HS-27A (cell line): ENCODE measurements at places on chromosomes 2 and 18.

GRCh38 chr2:31137211-31138036 lies 816 bp downstream of the GALNT14 start:
- DNase-seq = no peak

- peak; percentile 70 for DNase-seq
Observed at GRCh38 chr2:147829106-147829505, 15.7 kb upstream of the ACVR2A start.

DNA sequence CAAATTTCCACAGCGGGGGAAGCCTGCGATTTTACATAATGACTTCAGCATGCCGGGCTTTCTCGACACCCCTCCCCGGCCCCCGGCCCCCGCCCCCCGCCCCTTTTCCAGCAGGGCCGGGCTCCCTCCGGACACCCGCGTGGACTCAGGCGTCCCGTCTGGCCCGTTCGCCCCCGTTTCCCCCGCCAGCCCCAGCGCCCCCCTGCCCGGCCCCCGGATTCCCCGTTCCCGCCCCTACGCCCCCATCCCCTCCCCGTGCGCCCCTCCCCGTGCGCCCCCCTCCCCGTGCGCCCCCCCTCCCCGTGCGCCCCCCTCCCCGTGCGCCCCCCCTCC lies 456 bp upstream of the NFATC1 start:
- no peak for DNase-seq

- DNase-seq = no peak
Observed at GRCh38 chr2:239297142-239298004, 103.4 kb downstream of the HDAC4 start.

GRCh38 chr2:85554980-85555612 lies 6.2 kb downstream of the GGCX start:
- no peak for DNase-seq

- DNase-seq = no peak
Observed at GRCh38 chr2:235740821-235741220, 247.0 kb downstream of the AGAP1 start.

DNA sequence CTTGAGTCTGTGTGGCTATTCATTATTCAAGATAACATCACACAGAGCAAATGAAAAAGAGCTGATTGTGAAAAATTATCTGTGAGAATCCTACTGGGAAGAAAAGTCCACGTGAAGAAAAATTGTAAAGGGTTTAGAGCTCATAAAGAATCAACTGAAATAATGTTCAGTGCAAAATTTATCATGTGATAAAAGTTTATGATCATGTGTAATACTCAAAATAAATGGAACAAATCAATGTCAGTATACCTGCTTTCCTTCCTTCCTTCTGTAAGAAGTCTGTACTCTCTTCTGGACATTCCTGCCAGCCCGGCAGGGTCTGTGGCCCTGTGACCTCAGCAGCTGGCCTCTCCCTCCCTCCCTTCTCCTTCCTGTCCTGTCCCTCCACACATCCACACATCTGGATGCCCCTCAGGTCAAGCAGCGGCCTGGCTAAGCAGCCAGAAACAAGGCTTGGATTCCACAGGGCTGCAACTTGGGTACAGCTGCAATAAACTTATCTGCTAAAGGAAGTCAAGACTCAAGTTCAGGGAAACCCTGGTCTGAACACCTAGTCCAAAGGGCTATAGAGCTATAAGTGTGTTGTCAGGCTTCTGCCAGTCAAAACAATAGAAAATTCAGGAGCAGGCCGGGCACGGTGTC lies 172.1 kb downstream of the MREG start:
- no peak for DNase-seq

- no peak for DNase-seq
Observed at GRCh38 chr2:45483997-45484396, 127.1 kb downstream of the SRBD1 start.

- DNase-seq = no peak
Observed at GRCh38 chr2:25592766-25593292, 80.5 kb downstream of the DTNB start.

GRCh38 chr2:15048000-15048399 lies 415.5 kb downstream of the LRATD1 start:
- no peak for DNase-seq

GRCh38 chr2:120267348-120267747 lies 14.7 kb downstream of the RALB start:
- no peak for DNase-seq

GRCh38 chr2:37973615-37974353 lies 48.7 kb downstream of the RMDN2 start:
- no peak for DNase-seq

GRCh38 chr2:237208373-237209260 lies 122.9 kb downstream of the COPS8 start:
- no peak for DNase-seq

DNA sequence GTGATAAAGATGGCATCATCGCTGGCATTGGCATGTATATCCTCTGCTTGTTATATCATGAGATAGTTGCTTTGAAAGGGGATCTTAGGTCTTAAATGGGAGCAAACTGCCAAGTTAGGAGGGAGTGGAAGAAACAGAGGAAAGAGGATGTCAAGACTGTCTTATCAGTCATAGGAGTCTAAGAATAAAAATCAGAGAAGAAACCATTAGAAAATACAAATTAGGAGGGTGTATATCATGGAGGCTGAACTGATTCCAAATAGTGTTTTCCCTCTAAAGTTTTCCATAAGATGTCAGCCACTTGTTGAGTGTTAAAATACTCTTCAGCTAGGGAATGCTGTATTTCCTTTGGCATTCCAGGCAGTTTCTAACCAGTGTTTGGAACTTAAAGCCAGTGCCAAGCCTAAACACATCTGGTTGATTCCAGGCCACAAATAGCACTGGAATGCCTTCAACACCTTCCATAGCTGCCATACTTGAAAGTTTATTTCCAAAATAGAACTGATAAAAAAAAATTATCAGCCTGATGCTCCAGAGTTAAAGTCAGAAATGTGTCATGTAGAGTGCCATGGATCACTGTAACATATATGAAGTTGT lies 129.4 kb downstream of the ZEB2 start:
- DNase-seq = peak; percentile 27

DNA sequence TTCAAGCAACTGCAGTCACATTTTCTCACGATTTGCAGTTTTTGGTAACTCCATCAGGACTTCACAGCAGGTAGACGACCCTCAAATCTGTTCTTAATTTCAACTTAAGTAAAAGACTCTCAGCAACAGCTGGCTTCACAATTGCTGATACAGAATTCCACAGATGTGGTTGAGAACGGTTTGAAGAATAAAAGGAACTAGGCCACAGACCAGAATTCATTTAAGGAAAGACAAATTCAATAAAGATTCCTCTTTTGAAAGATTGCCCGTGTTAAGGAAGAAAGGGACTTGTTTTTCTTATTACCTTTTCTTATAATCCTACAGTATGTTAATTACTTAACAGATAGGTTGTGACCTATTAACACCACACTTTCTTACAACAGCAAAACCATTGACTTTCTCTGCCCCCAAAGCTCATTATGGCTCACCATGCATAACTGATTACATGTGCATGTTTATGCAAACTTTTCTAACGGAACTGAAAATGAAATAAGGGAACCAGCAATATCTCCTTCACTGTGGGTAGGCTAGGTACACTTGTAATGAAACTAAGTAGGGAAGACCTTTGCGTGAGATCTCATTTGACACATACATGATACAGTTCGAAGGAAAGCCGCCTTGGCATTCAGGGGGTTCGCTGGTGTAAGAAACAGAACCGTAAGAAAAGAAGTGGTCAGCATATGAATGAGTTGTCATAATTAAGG lies 4.7 kb upstream of the ZNF516 start:
- no peak for DNase-seq

GRCh38 chr2:133415210-133415876 lies 152.9 kb downstream of the NCKAP5 start:
- no peak for DNase-seq

- no peak for DNase-seq
Observed at GRCh38 chr2:2260696-2261268, 70.3 kb downstream of the MYT1L start.

- no peak for DNase-seq
Observed at GRCh38 chr2:19579461-19579860, 221.0 kb upstream of the OSR1 start.

DNA sequence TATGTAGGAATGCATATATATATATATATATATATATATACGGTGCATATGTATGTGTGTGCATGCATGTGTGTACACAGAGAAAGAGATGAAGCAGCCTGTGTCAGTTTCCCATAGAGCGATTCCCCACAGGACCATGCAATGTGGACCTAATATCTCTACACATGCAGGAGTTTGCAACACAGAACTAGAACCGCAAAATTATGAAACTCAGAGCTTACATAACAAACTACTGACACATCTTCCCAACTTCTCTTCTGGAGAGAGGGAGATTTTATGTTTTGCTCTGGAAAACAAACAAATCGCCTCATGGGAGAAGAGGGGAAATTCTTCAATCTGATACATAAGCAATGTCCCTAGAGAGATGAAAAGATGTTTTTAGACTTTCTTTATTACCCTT lies 377.2 kb downstream of the LRATD1 start:
- no peak for DNase-seq

DNA sequence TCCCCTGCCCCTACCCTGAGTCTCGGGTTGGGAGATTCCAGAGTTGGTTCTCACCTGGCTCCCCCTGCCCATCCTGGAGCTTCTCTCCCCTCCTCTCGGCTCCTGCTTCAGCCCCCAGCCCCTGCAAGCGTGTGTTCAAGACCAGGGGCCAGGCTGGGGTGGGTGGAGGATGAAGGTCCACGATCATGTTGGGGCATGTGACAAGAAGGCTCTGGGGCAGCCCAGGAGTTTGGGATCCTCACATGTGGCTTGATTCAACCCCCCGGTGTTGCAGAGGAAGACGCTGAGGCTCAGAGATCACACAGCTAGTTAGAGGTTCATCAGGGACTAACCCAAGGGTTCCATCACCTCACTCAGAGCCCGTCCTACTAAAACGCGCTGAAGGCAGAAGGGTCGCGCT lies 14.2 kb upstream of the TUBB6 start:
- DNase-seq = no peak

DNA sequence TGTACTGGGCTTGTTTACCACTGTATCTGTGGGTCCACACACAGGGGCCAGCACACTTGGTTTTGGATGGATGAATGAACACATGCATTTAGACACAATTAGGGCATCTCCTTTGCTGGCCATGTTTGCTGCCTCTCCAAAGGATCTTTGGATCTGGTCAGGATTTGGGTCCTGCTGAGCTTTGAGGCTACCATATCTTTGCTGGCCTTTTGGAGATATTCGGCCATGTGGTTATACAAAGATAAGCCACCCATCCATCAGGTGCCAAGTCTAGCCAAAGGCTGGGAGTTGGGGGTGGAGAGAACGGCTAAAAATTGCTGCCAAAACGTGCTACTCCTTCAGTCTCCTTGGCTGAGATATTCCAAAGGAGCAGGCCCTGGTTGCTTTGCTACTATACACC lies 18.2 kb upstream of the FZD7 start:
- no peak for DNase-seq

- no peak for DNase-seq
Observed at GRCh38 chr2:223019987-223020717, 31.8 kb upstream of the KCNE4 start.

DNA sequence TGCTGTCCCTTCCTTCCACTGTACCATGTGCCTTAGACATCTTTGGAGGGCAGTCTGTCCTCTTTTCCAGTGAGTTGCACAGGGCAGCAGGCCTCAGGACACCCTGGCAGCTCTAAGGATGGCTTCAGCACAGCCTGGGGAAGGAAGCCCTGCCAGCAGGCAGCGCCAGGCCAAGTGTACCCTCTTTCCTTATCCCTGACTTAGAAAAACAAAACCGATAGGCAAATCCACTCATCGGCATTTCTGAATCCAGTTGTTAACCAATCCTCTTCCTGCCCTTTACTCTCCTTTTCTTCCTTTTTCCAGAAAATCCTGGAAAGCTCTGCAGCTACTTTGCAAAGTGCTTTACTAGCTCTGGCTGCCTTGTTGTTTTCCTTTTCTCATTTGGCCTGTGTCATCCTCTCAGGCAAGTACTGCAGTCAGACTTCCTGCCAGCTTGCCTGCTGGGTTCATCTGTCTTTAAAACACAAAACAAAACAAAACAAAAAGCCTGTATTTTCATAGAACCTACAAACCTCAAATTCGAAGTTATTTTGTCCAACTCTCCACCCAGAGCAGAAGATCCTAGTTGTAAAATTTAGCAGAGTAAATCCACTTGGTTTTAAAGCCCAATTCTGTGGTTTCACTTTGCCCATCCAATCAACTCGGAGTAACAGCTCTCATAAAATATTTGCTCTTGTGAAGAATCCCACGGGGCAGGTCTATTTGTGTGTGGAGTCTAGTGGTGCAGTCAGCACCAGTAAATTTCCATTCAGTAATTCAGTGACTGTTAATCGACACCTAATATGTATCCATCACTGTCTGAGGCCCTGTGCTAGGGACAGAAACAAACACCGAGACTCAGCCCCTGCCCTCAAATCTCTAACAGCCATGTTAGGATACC lies 45.2 kb downstream of the PCBP1 start:
- DNase-seq = no peak

- DNase-seq = no peak
Observed at GRCh38 chr2:196551014-196551413, 88.5 kb upstream of the CCDC150 start.

DNA sequence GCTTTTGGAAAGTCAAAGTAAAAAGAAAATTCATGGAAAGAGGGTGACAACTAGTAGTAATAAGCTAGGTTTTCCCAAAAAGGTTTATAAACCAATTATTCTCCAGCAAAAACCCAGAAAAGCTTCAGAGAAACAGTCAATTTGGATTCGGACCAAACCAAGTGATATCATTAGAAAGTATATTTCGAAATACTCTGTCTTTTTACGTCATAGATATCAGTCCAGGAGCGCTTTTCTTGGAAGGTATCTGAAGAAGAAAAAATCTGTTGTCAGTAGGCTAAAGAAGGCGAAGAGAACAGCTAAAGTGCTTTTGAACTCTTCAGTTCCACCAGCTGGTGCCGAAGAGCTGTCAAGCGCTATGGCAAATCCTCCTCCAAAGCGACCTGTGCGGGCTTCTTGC lies 36.6 kb downstream of the ZDBF2 start:
- no peak for DNase-seq

DNA sequence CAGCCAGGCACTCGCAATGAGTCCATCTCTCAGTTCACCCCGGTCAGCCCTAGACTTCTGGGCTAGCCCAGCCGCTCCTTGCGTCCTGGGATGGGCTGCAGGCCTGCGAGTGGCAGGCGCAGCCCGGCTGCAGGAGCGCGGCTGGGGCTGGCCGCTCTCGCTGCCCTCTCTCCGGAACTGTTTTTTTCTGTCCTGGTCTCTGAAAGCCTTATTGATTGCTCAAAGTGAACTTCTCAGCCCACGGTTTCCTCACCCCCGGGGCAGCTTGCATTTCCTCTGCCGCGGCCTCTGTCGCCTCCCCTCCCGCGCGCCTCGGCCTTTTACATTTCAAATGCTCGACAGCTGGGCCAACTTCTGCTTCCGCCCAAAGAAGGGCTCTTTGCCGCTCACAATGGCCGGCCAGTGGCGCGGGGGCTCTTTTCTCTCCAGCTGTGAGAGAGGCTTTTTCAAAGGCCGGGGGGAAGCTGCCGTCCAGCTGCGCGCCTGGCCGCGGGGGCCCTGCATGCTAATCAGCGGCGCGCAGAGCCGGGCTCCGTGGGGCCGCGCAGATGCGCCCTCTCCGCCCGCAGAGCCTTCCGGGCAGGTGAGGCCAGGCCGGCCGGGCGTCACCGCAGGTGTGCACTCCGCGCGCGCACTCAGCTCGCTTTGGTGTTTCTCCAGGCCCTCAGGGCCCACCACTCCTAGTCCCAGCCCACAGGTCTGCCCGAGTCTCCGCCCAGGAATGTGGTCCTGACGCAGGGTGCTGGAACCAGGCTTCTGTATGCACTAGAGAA lies 513.8 kb downstream of the RNF144A start:
- DNase-seq = no peak
